Smooth muscle cell of the brain vasculature (primary cell): ENCODE measurements at places on chromosomes 4 and X.

GRCh38 chr4:20086067-20086798 is 165.5 kb upstream of the SLIT2 start:
- DNase-seq = no peak

- DNase-seq = no peak
Measured at GRCh38 chrX:132331000-132331399, 111.8 kb upstream of the RAP2C start.

GRCh38 chr4:78057600-78058550 is 752 bp downstream of the FRAS1 start:
- DNase-seq = no peak

DNA sequence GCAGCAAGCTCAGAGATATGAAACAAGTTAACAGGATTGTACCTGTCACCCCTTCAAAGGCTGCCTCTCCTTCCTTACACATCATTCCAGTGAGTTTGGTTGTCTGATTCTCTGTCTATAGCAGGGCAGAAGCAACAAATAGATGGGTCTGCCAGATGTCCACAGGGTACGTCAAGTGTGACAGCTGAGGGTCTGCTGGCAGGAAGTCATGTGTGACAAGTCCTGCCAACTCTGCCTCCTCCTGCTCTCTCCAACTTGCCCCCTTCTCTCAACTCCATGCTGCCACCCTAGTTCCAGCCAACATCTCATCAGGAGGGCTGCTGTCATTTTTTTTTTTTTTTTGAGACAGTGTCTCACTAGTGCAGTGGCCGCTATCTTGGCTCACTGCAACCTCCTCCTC is 109.2 kb downstream of the NSUN7 start:
- no peak for DNase-seq

- DNase-seq = no peak
Measured at GRCh38 chr4:105207386-105207785, 60.7 kb downstream of the TET2 start.

DNA sequence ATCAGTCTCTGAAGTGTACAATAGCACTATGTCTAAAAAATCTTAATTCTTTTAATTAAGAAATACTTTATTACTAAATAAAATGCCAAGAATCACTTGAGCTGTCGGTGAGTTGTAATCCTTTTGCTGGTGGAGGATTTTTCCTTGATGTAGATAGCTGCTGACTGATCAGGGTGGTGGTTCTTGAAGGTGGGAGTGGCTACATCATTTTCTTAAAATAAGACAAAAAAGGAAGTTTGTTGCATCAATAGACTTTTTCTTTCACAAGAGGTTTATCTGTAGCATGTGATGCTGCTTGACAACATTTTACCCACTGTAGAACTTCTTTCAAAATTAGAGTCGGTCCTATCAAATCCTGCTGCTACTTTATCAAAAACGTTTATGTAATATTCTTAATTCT is 68.8 kb upstream of the ZC4H2 start:
- DNase-seq = no peak

- no peak for DNase-seq
Measured at GRCh38 chr4:48015216-48015615, 1.3 kb downstream of the CNGA1 start.

DNA sequence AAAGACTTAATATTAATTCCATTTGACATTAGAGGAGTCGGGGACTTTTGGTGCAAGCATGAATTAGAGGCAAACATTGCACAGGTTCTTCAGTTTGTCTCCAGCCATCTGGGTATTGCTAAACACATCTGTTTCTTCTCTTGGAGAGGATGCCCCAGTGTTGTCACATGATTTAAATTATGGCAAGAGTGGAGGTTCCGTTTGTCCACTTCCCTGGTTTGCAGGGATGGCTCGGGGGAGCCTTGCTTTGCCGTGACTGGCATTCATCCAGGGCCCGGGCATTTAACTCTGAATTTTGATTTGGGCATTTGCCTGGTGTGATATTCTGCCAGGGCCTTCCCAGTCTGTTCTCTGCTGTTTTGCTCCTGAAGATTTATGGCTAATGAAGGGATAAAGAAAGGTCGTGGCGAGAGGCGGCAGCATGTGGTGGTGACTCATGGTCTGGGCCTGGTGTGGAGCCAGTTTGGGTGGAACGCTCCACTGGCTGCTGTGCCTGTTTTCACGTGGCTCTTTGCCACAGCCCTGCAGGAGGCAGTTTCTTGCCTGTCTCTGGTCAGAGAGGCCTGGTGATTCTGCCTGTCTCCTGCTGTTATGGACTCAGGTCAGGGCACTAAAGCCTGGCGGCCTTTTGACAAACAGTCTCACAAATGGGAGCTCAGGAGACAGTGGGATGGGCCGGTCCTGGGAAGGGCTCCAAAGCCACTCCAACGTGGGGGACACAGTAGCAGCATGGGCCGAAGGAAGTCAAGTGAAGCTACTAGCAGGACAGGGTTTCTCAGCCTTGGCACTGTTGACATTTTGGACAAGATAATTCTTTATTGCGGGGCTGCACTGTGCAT is 99.4 kb upstream of the PGRMC2 start:
- DNase-seq = peak; percentile 95

DNA sequence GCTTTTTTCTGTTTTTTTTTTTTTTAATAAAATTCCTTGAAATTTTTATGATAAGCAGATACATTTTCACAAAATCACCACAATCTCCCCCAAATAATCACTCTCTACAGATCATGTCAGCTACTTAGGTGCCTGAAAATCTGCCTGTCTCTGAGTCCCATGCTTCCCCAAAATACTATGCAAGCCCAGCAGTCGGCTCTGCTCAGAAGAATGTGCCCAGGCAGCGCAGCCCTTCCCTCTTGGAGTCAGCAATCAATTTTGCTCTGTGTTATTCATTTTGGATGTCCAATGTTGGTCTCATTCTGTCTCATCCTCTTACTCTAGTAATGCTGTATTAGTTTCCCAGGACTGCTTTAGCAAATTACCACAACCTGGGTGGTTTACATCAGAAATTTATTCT is 24.9 kb upstream of the C1QTNF7 start:
- DNase-seq = no peak

- DNase-seq = no peak
Measured at GRCh38 chr4:81673961-81674360, 202.3 kb upstream of the RASGEF1B start.

GRCh38 chr4:33334416-33334815 is 2614.2 kb downstream of the PCDH7 start:
- DNase-seq = no peak

- peak; percentile 51 for DNase-seq
Measured at GRCh38 chrX:2707334-2707760, 16.3 kb downstream of the CD99 start.

- DNase-seq = no peak
Measured at GRCh38 chr4:147543034-147543433, 62.1 kb downstream of the EDNRA start.

GRCh38 chr4:99463566-99463965 is 28.4 kb upstream of the ADH7 start:
- DNase-seq = no peak

DNA sequence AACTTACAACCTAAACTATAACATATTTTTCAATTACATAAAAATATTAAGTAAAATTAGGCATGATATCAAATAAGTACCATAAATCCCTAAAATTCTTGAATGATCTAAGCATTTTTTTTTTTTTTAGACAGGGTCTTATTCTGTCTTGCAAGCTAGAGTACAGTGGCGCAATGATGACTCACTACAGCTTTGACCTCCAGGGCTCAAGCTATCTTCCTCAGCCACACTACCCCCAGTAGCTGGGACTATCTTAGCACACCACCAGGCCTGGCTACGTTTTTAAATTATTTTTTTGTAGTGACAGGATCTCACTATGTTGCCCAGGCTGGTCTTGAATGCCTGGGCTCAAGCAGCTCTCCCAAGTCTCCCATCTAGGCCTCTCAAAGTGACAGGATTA is 1042.3 kb downstream of the FSTL5 start:
- no peak for DNase-seq

GRCh38 chrX:54048412-54048811 is 4.1 kb upstream of the PHF8 start:
- no peak for DNase-seq

- DNase-seq = no peak
Measured at GRCh38 chr4:95446173-95446572, 102.6 kb downstream of the UNC5C start.

GRCh38 chr4:75745161-75745560 is 20.8 kb downstream of the USO1 start:
- no peak for DNase-seq

DNA sequence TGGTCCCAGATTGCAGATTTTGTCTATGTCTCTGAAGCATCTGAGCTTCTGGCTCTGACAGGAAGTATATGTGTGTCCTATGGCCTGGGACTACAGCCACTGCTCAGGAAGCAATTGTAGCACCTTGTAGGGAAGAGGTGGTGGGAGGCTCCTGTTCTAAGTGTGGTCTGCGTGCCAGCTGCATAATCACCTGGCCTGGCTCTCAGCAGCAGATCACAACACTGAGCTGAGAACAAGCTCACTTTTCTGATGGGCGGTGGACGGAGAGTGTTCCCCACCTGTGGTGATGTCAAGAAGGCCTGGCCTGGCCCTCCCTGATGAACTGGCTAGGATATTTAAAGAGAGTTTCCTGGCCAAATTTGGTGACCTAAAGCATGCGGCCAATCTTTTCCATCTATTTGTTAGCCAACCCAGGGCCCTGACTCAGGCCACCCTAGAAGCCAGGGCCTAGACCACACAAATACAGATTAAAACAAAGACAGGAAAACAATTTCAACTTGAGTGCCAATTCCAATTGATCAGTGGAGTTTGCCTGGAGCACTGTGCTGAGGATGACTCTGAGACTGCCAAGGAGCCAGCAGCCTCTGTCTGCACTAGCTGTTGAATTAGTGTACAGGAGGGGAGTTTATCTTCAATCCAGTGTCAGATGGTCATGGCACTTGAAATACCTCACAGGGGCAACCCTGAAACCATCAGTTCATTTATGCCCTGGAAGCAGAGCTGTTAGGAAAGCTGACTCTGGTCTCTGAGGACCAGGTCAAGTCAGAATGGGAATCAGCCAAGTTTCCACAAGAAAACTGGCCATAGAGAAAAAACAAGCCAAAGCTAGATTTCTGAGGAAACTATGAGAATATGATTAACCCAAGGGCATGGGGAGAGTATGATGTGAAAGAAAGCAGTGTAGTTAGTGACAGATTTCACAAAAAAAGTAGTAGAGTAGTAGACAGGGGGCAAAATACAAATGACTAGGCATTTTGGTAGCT is 47.4 kb downstream of the PRDM5 start:
- no peak for DNase-seq

DNA sequence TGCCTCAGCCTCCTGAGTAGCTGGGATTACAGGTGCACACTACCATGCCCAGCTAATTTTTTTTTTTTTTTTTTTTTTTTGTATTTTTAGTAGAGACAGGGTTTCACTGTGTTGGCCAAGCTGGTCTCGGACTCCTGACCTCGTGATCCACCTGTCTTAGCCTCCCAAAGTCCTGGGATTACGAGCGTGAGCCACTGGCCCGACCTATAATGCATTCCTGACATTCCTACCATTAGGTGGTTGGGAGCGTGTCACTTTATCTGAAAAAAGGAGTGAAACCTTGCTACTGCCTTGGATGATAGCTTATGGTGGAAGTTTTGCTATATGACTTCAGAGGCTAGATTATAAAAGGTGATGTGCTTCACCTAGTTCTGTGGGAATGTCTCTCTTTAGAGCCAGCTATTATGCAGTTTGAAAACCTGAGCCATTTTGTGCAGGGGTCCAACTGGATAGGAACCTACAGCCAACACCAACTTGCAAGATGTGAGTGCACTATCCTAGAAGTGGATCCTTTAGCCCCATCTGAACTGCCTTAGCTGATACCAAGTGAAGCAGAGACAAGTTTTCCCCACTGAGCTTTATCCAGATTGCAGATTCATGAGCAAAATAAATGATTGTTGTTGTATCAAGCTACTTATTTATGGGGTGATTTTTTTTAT is 29.8 kb upstream of the EMCN start:
- DNase-seq = no peak

DNA sequence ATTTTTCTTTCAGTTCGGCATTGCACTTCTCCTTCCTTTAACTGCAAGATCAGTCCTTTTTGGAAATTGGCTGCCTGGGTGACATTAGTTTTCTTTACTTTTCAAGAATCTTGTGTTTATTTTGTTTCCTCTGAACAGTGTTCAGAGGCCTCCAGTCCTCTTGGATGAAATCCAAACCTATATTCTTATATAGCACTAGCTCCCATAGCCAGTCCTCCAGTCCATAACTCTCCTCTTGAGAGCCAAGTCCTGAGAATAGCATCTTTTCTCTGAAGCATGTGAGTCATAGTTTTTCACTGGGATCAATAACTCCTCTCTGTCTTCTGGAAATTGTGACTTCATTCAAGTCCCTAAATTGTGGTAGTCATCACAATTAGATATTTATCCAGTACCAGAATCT is 357.5 kb downstream of the RAPGEF2 start:
- no peak for DNase-seq

- DNase-seq = no peak
Measured at GRCh38 chrX:623599-624315, 6.8 kb upstream of the SHOX start.

GRCh38 chr4:69330345-69331047 is 50.2 kb downstream of the UGT2B28 start:
- DNase-seq = no peak

DNA sequence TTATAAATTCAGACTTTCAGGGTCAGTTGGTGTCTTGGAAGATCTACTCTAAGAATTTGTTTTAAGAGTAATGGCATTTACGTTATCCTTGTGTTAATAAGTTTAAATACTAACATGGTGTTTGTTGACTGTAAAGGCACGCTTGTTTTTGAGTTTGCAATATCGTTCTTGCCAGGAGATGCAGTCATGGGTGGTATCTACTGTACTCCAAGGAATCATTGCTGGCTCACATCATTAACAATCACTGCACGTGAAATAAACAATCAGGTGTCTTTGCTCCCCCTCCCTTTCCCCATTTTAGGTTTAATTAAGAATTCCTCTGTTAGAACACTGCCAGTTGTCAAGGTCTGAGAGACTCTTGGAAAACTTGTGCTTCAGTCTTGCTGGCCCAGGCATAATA is 1.6 kb downstream of the HHIP start:
- no peak for DNase-seq

GRCh38 chr4:122665161-122665929 is 44.5 kb upstream of the IL21 start:
- DNase-seq = no peak

DNA sequence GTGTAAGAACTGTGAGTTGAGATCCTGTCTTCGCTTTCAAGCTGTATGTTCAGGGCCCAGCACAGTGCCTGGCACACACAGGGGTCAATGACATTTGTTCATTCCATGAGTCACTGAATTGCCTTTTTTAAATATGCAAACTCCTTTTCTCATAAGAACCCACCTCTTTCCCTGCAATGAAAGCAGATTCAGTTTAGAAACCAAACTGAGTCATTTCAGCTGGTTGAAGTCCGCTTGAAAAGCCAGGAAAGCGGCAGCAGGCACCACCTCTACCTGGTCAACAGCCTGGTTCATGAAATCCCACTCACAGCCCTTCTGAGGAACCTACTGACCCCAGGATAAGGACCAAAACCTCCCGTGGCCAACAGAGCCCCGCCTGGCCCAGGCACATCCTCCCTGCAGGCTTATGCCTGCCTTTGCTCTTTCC is 4.5 kb upstream of the C1QTNF7 start:
- no peak for DNase-seq

GRCh38 chr4:31343061-31343460 is 622.9 kb downstream of the PCDH7 start:
- no peak for DNase-seq

GRCh38 chr4:176189891-176190795 is 5.2 kb downstream of the SPATA4 start:
- no peak for DNase-seq

GRCh38 chrX:139889760-139890159 is 43.1 kb downstream of the ATP11C start:
- DNase-seq = no peak
